T-helper 17 cell (primary cell): ENCODE measurements at places on chromosomes 7 and 10.

DNA sequence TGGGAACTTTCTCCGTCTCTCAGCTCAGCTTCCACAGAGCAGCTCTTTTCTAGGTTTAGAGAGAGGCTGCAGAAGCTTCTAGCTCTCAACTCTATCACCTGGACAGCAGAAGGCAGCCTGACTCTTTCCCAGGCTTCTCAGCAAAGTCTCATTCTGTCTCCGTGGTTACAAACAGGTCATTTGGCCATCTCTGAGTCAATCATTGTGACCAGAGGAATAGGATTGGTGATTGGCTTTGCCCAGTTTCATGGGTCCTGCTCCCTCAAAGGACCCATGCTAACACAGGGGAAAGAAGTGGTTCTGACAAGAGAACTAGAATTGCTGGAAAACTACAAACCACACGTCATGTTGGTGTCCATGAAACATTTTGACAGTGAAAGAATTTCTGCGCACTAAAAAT is 43.6 kb downstream of the PRR15 start:
- H3K27ac ChIP-seq = no peak overlapping the region
- H3K36me3 ChIP-seq = no peaks in the 10 kb centered on the region
- H3K27me3 ChIP-seq = no peaks in the 10 kb centered on the region
- H3K4me3 ChIP-seq = no peak overlapping the region
- H3K4me1 ChIP-seq = no peaks in the 10 kb centered on the region

DNA sequence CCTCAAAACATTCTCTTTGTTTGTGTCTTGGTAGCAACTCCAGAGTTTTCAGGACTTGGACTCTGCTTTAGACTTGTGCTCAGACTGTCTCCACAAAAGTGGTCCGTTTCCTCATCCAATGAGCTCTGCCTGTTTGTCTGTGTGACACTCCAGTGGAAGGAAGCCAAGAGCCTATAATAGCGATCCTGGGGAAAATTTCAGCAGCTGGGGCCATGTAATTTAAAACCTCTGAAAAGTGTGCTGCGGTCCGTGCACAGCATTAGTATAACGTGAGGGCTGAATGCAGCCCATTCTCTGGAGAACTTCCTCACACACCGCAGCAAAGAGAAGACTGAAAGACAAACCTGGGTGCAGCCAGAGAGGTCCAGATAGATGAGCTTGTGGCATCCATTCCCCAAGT is at the start of gene LRRC17:
Gene LRRC17, plus strand, starts transcription at position 259 of the 400 bp plus-strand sequence. CDS start 20,914 bp downstream, outside the sequence.
- H3K4me3 ChIP-seq = no peak within 1 kb of the TSS
- no peak for DNase-seq
- H3K4me1 ChIP-seq = no peaks in the 10 kb centered on the region
- H3K27ac ChIP-seq = no peak within 1 kb of the TSS
- peaks cover 3% of the 10 kb centered on the region for H3K36me3 ChIP-seq
- H3K27me3 ChIP-seq = peaks cover 11% of the 10 kb centered on the region

DNA sequence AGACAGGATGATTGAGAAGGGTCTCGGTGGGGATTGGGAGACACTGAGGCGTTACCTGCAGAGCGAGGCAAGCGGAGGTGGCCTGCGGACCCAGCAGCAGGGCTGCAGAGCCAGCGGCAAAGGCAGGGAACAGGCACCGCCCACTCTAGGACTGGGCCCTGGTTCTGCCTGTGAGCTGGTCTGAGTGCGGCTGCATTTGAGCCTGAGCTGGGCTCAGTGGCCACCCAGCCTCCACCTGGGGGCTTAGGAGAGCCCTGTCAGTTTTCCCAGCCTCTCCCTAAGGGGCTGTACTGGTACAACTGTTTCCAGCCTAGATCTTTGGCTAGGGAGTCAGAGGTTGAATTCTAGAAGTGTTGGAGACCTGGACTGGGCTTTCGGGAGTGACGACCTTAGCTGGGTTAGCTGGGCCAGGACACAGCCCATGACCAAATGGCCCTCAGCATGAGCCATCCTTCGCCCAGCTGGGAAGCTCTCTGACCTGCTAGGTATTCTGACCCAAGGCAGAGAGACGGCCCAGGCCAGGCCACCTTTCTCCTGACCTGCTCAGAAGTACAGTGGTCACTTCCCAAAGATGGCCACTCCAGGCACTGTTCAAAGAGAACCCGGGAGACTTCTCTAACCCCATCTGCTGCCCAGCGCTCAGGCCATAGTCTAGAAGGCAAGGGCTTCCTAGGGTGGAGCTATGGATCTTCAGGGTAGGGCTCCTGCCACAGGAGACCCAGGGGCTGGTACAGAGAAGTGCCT is 64.9 kb downstream of the PAX2 start:
- DNase-seq = no peak
- peaks cover 5% of the 10 kb centered on the region for H3K4me1 ChIP-seq
- H3K36me3 ChIP-seq = peaks cover 2% of the 10 kb centered on the region
- H3K27ac ChIP-seq = no peak overlapping the region
- H3K27me3 ChIP-seq = peaks cover 95% of the 10 kb centered on the region
- no peak overlapping the region for H3K4me3 ChIP-seq

DNA sequence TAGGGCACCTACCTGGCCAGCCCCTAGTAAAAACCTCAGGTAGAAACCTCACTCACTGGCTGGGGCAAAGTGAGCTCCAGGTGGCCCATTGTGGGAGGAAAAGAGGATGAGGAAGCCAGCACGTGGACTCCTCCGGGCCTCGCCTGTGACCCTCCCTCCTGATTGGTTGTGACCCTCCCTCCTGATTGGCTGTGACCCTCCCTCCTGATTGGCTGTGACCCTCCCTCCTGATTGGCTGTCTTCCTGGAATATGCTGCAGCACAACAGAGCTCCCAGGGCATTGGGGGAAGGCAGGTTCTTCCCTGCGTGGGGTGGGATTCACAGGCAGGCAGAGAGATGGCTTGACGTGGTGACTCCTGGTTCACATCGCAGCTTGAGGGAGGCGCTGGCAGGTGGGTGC is 343.0 kb downstream of the GLRX3 start:
- H3K4me1 ChIP-seq = no peaks in the 10 kb centered on the region
- H3K4me3 ChIP-seq = no peak overlapping the region
- no peak overlapping the region for H3K27ac ChIP-seq
- DNase-seq = no peak
- H3K27me3 ChIP-seq = peaks cover 25% of the 10 kb centered on the region
